Lung (tissue), 17 donors: ENCODE measurements at places on chromosomes 6 and 20.

DNA sequence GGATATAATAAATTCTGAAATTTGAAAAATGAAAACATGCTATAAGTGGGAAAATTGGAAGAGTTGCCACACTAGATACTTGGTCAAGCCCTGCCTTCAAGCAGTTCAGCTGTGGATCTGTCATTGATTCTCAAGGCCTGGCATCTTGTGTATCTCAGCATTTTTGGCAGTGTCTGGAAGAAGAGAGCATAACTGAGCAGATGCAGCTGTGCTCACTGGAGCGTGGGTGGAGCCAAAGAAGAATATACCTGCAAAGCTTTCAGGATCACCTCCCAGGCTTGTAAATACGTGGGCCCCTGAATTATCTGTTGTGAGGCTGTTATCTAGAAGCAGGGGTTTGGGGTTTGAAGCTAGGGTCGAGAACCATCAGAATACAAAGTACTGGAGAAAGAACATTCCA, 31.3 kb upstream of the CHD6 start:
- no peak for DNase-seq

- DNase-seq = no peak
Observed at GRCh38 chr6:68086199-68086598, 548.9 kb upstream of the ADGRB3 start.

DNA sequence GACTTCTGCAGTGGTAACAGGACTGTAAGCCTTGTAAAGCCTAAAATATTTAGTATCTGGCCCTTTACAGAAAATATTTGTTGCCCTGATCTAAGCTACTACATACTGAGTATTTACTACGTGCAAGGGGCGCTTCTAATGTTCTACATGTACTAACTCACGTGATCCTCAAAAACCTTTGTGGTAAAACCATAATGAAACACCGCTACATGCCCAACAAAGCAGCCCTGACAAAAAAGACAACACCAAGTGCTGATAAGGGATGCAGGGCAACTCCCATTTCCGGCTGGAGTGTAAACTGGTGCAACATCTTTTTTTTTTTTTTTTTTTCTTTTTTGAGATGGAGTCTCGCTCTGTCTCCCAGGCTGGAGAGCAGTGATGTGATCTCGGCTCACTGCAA, 85.0 kb downstream of the SULF2 start:
- DNase-seq = no peak

GRCh38 chr6:158397578-158397977, 85.3 kb downstream of the TULP4 start:
- no peak for DNase-seq

DNA sequence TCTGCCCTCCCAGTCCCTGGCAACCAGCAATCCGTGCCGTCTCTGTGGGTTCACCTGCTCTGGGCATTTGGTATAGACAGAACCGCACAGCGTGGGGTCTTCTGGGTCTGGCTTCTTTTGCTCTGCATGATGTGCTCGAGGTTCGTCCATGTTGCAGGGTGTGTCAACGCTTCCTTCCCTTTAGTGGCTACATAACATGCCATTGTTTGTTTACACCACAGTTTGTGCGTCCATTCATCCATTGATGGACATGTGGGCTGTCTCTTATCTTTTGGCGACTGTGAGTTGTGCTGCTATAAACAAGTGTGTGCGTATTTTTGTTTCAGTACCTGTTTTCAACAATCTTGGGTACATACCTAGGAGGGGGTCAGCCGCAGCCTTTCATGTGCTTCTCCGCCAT, 149.5 kb upstream of the RPS6KA2 start:
- no peak for DNase-seq

- peak; percentile 91 for DNase-seq
Observed at GRCh38 chr6:157912326-157912725, 69.3 kb upstream of the SYNJ2 start.

DNA sequence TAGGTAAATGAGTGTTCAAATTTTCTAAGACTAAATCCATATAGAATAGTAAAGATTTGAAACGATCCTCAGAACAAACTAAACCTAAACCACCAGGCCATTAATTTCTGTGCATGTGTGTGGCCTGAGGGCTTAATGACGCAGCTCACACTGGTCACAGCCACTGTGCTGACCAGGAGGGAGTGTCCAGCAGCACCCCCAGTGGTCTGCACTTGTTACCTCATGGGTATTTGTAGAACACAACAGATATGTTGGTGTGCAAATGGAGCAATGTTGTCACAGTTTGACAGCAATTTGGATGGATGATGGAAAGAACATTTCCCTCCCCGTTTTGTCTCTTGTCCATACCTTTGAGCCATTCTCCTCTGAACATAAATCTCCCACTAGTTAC, 122.4 kb upstream of the EXOC2 start:
- no peak for DNase-seq

- peak; percentile 79 for DNase-seq
Observed at GRCh38 chr20:10217721-10218410, 764 bp upstream of the SNAP25 start.

GRCh38 chr20:62914970-62915457, 11.3 kb downstream of the DIDO1 start:
- DNase-seq = peak; percentile 71

- no peak for DNase-seq
Observed at GRCh38 chr20:33280775-33281174, 2.2 kb upstream of the BPIFB1 start.

DNA sequence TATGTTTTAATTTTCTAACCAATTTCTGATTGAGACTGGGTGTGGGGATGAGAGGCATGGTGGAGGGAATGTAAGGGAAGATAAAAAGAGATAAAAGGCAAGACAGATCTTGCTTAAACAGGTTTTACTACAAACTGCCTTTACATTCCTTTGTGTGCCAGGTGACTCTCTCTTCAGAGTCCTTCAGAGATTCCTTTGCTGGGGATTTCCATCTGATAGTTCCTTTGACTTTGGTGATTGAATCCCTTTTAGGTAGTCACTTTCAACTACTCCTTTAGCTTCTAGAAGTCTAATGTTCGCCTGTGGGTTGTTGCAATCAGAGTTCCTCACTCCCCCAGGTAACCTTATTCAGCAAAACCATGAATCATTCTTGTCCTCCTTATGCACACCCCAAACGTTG, 283.3 kb upstream of the MANEA start:
- DNase-seq = no peak

DNA sequence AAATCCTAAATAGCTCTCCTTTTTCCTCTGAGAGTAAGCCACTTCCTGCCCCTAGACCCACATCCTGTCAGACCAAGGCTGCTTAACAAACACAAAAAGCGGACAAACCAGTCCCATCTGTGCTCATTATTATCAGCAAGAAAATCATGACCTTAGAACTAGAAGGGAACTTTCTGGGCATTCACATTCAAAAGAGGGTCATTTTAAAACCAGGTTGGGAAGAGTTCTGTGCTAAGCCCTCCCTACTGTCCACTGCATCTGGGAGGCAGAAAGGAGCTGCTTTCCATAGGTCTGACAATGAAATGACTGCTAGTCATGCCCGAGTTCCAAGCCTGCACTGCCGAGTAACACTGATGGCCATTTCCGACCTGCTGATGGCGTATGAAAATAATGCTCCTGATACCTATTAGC, 15.4 kb downstream of the EZR start:
- no peak for DNase-seq

DNA sequence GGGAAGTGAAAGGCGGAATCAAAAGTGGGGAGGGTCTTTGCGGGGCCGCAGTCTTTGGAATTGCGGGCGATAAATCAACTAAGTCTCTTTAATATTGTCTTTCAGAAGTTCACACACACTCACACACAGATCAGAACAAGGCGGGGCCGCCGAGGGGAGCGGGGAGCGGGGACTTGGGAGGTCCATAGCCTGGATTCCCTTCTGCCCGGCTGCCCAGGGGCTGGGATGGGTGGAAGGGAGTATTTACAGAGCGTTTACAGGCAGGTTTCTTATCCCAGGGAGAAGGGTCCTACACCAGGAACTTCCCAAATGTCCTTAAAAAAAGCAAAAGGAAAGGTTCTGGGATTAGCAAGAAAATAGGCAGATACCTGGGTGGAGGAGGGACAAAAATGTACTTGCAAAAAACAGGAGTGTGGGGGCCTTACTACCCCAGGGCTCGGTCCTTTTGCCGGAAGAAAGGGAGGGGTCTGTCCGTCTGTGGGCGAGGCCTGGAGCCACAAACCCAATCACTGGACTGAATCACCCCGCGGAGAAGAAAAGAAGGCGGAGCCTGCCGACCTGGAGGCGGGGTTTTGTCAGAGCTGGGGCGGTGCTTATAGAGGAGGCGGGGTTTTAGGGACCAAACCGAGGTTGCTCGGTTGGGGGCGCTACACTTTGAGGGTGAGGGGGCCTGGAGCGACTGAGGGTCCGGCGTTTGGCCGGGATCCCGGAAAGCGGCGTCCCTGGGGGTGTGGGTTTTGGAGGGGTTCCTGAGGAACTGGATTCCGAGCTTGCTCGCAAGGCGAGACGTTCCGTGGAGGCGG, 3.2 kb downstream of the PRRT1 start:
- peak; percentile 53 for DNase-seq

GRCh38 chr6:53647462-53648094, 18.0 kb downstream of the KLHL31 start:
- DNase-seq = no peak

DNA sequence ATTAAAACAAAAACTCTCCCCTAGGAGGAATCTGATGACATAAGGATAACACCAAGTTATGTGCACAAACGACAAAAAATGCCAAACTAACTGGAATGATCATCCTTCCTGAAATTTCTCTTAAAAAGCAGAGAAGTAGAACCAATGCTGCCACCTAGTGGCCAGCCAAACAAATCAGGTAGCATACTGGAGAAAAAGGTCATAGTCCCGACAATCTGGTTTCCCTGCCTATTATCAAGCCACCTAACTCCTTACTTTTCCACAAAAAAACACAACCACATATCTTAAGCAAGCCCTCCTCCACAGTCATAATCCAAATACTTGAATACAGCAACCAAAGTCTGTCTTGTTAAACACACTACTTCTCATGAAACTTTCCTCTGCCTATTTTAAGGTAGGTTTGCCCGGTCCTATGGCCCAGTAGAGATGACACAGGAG, 5.3 kb downstream of the OARD1 start:
- DNase-seq = peak; percentile 82

DNA sequence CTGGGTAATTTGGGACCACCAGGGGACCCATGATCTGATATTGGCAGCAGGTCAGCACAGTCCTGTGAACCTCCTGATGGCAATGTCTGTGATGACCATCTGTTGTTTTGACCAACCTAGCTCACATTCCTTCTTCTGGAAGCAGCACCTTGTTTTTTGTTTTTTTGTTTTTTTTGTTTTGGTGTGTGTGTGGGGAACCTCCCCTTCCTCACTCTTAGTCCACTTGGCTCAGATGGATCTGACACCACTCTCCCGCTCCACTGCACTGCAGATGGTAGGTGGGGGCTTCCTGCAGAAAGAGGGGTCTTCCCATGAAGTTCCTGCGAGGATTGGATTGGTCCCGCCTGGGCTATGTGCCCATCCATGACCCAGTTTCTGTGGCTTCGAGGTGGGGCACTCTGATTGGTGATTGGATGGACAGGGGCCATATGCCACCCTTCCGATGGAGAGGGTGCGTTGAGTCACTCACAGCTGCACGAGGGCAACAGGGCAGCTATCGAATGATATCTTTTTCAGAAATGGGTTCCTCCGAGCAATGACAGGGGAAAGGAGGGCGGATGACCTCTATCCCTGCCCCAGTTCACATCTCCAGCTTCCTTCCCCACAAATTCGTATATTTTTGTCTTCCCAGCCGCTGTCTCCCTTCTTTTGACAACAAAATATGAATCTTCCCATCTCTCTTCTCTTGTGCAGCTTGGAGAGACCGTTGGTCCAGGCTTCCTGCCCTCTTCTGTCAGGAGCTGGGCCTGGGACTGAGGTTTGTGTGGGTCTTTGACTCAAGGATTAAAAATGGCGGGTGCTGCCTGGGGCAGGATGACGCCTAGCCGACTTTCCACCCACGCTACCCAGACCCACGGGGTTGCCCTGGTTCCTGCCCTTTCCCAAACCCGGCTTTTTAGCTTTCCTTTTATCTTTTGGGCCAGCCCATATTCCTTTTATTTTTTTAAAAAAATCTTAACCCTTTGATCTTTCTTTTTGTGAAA, 132.1 kb upstream of the KCNG1 start:
- DNase-seq = no peak

- DNase-seq = no peak
Observed at GRCh38 chr6:159045801-159046200, 1.0 kb upstream of the TAGAP start.

GRCh38 chr20:53079261-53079691, 107.1 kb downstream of the TSHZ2 start:
- DNase-seq = peak; percentile 64

DNA sequence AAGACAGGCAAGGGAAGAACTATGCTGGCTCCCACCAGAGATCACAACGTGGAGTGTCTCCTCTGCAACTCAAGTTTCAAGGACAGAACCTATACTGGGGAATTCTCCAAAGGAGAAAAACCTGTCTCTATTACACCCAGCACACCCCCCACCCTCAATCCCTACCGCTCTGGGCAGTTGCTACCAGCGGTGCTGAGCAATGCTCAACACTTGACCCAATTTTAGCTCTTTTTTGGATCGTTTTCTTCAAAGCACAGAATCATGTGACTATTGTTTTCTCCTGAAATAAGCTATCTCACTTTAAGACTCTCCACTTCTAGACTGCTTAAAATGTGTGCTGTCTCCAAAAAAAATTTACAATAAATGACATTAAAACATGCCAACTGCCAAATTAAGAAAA, 23.3 kb downstream of the MAP7 start:
- no peak for DNase-seq

GRCh38 chr6:3333263-3333662, 74.5 kb downstream of the PSMG4 start:
- no peak for DNase-seq

GRCh38 chr6:26445934-26446667, 5.8 kb downstream of the BTN3A3 start:
- no peak for DNase-seq

- DNase-seq = peak; percentile 51
Observed at GRCh38 chr6:87066449-87067333, 28.2 kb downstream of the CGA start.

GRCh38 chr6:18352842-18353241, 34.3 kb upstream of the RNF144B start:
- DNase-seq = no peak

- DNase-seq = no peak
Observed at GRCh38 chr6:113690281-113691259, 166.6 kb upstream of the MARCKS start.

GRCh38 chr6:155584006-155584405, 128.4 kb upstream of the NOX3 start:
- DNase-seq = no peak

DNA sequence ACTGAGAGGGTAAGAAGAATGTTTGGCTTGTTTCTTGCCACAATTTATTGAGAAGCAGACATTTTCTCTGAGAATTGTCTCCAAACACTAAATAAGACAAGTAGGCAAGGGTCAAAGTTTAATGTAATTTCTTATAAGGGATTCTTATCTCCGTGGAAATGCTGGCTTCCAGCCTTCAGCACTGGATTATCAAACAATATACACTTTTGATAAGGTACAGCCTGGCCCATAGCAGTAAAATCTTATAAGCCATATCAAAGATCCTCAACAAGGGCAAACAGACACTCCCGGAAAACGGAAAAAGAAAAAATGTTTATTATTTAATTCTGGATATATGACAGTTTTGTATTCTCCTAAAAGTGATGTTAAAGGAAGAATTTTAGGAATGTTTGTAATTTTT, 18.5 kb upstream of the ZSCAN9 start:
- DNase-seq = no peak

- DNase-seq = peak; percentile 93
Observed at GRCh38 chr6:26205161-26205624, 118.0 kb downstream of the HFE start.
